T-cell (primary cell): ENCODE measurements at places on chromosomes 11 and 22.

DNA sequence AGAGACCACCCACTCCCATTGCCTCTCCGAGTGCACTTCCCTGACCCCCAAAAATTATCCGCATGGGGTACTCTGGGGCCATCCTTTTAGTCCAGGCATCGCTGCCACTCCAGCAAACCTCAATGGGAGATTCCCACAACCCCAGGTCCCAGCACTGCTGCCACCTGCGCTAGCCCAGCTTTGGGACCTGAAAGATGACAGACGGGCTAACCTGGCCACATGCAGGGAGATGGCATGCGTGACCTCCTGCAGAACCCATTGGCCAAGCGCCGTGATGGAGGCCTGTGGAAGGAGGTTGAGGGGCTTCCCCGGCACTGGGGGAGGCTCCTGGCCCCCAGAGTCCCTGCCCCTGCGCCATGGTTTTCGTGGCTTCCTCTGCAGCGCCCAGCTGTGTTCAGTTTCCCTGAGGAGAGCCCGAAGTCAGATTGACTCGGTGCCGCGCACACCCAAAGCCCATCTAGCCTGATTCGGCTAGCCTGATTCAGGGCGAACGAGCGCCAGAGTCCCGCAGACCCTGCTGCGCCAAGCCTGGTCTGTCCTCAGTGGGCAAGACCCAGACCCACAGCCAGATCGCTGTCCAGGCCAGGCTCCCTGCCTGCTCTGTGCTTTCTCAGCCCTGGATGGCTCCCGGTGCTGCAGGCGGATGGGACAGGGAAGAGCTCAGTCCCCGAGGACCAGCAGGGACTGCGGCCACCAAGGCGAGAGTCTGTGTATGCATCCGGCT lies 751 bp upstream of the WNT7B start:
- DNase-seq = no peak

DNA sequence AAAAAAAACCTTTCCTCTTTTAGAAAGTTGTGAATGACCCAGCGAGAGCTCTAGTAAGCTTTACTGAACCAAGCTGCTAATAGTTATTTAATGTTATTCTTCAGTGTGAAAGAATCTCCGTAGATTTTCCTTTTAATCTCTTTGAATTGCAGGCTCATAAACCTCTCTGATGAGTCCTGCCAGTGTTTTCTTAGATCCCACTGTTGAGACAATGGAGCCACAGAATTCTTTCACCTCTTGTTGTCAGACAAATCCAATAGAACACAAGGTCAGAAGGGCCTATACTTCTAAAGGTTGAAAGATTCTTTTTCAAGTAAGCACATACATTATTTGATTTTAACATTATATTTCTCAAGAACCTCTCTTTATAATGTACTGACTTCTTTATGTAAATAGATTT lies 52.2 kb downstream of the DNAJC24 start:
- no peak for DNase-seq

DNA sequence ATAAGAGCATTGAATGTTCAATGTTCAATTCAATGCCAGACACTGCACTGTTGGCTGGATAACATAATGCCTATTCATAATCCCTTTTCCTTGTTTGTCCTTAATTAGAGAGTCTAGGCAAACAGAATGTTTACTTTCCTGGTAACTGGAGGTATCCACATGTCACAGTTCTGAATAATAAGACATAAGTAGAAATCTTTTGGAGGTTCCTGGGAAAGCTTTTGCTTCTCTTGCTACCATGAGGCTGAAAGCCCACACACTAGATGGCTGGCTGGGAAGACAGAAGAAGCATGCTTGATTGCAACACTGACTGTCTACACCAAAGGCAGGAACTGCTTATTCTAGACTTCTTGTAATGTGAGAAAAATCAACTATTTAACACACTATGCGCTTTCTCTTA lies 79.5 kb downstream of the GAB2 start:
- no peak for DNase-seq

DNA sequence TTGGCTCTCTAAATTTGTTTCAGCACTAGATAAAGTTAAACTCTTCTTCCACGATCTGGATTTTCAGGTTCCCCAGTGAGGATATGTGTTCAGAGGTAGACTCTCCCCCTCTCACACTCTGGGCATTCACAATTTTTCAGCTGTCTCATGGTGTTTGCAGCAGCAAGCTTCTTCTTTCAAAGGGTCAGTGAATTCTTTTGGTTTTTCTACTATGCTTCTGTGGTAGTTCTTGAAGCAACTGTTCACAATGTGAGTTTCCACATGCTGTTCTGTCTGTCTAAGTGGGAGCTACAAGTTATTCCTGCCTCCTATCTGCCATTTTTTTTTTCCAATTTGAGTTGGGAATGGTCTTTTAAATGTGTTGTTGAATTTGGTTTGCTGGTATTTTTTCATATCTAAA lies 25.4 kb downstream of the CNTF start:
- no peak for DNase-seq

DNA sequence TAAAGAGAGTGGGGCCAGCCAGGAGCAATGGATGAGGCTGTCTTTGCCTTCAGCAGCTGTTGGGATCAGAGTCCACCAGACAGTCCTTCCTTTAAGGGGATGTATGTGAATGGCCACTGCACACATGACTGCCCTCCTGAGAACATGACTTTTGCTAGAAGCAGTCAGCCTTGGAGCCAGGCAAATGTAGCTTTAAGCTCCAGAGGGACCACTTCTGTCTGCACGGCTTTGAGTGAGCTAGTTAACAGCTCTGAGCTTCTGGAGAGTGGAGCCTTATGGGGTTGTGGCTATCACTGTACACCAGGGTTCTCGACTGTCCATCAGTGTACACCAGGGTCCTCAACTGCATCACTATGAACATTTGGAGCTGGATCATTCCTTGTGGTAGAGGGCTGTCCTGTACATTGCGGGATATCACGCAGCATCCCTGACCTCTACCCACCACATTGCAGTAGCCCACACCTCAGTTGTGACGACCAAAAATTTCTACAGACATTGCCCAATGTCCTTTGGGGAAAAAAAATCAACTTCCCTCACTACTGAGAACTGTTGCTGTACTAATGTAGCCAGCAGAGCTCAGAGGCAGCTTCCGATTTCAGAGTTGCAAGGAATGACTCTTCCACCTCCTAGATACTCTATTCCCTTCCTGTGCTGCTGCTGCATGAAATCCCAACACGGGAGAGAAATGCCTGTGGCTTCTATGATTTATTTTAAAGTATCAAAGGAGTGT lies 169.4 kb downstream of the MYO18B start:
- DNase-seq = no peak

DNA sequence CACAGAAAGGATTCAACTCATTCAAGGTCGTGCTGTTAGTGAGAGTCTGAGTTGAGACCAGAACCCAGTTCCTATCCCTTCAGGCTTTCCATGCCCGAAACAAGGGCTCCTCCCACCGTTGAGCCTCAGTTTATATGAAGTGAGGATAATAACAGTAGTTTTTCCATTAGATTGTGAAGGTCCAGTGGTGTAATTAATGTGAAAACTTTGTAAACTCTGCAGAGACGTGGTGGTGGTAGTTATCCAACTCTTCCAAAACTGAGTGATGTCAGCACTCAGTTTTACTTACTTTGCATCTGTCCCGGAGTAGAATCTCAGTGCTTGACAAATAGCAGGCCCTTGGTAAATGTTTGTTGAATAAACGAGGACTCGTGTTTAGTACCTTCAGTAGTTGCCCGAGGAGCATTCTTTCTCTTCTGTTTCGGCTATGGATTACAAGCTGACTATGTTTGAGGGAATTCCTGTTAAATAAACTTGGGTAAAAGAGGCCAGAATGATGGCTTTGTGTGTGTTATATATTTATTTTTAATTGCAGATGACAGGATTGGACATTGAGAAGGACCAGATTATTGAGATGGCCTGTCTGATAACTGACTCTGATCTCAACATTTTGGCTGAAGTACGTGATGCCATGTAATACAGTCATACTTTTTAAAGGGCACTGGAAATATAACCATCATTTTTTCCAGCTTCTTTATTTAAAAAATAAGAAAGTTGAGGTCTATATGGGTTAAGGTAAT lies 1.0 kb downstream of the REXO2 start:
- DNase-seq = no peak
